ENCODE measurements at places on chromosomes 16 and 17.
A peak's percentile ranks its signal among the peaks of the same experiment; 100 is the strongest.

GRCh38 chr17:72046178-72046577 is 74.6 kb upstream of the SOX9 start:
- DNase-seq = no peak

GRCh38 chr17:67401598-67402504 is 24.8 kb downstream of the PITPNC1 start:
- no peak for DNase-seq

DNA sequence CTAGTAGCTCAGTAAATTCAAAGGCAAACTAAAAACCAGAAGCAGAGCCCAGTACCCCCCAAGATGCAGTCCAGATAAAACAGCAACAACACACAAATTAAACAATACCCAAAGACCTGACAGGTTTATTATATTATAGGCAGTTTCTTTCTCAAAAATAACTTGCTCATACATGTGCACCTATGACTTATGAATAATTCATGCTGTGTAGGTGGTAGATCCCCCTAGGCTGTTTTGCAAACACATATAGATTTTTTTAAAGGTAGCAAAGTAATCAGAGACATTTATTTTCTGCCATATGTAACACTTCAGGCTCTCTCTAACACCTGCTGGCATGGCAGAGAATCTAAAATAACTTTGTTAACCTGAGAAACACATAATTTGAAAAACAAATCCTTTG is 27.2 kb downstream of the CACNG1 start:
- DNase-seq = no peak

GRCh38 chr17:61398721-61399130 is 917 bp upstream of the TBX2 start:
- DNase-seq = no peak

- no peak for DNase-seq
Measured at GRCh38 chr17:80261895-80262279, 1.2 kb downstream of the RNF213 start.

GRCh38 chr16:28555561-28555960 is 1.8 kb downstream of the SGF29 start:
- no peak for DNase-seq

- no peak for DNase-seq
Measured at GRCh38 chr16:84378099-84378498, 9.8 kb downstream of the ATP2C2 start.

GRCh38 chr17:78484271-78485246 is 92.6 kb downstream of the DNAH17 start:
- DNase-seq = peak; percentile 50

- no peak for DNase-seq
Measured at GRCh38 chr17:81884968-81885367, 6.4 kb downstream of the ALYREF start.

- DNase-seq = no peak
Measured at GRCh38 chr16:9614389-9614788, 522.9 kb downstream of the HAPSTR1 start.

GRCh38 chr17:80455336-80455710 is 21.1 kb downstream of the NPTX1 start:
- DNase-seq = peak; percentile 70

GRCh38 chr17:35374766-35375344 is 1.4 kb upstream of the SLFN11 start:
- DNase-seq = no peak

- DNase-seq = no peak
Measured at GRCh38 chr16:66247516-66248481, 118.7 kb upstream of the CDH5 start.

- no peak for DNase-seq
Measured at GRCh38 chr17:41478237-41478636, 2.7 kb downstream of the KRT35 start.

DNA sequence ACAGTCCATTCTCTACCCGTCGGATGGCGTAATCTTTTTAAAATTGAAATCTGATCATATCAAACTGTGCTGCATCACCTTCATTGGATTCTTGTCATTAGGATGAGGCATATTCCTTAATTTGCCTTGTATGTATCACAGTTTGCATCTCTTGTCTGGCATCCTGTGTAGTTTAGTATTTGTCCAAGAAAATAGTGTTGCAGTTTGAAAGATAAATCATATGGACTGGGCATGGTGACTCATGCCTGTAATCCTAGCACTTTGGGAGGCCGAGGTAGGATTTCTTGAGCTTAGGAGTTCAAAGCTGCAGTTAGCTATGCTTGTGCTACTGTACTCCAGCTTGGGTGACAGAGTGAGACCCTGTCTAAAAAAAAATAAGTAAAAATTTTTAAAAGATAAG is 5.8 kb upstream of the RSL1D1 start:
- DNase-seq = no peak

GRCh38 chr16:10738231-10739077 is 5.2 kb upstream of the NUBP1 start:
- no peak for DNase-seq

- no peak for DNase-seq
Measured at GRCh38 chr16:87366930-87367329, 16.6 kb downstream of the FBXO31 start.
